Cerebellar cortex (tissue), 1 donor: ENCODE measurements at places on chromosomes 6 and 20.
A peak's percentile ranks its signal among the peaks of the same experiment; 100 is the strongest.

- peak; percentile 9 for DNase-seq
Measured at GRCh38 chr6:29723666-29724588, 693 bp downstream of the HLA-F start.

GRCh38 chr20:46559685-46560440 lies 9.4 kb upstream of the OCSTAMP start:
- peak; percentile 51 for DNase-seq

DNA sequence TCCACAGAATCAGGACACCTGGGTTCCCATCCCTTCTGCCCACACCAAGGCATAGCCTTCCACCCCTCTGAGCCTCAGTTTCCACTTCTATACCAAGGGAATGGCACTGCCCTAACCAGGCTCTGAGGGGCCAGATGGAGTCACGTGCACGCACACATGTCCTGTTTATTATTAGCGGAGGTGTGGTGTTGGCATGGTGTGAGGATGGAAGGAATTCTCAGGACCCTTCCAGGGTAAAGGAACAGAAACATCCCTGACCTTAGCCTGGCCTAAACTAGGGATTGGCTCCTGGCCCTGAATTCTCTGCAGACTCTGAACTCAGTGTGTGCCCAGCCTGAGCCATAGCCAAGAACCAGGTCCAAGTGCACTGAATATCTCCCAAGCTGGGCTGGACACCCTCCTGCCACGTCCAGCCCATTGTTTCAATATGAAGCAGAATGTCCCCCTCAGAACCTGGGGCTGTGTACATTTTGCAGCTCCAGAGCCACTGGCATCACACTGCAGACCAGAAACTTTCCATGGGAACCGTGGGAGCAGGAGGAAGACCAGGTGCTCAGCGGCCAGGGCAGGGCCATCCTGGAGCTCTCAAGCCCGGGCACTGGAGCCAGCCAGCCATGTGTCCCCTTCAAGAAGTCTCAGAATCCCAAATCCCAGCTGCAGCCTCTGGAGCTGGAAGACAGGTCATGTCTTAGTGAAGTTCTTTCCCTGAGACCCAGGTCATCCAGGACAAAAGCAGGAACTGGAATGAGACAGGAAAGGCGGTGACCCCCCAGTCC lies 208.4 kb downstream of the ANKRD60 start:
- DNase-seq, result no peak

DNA sequence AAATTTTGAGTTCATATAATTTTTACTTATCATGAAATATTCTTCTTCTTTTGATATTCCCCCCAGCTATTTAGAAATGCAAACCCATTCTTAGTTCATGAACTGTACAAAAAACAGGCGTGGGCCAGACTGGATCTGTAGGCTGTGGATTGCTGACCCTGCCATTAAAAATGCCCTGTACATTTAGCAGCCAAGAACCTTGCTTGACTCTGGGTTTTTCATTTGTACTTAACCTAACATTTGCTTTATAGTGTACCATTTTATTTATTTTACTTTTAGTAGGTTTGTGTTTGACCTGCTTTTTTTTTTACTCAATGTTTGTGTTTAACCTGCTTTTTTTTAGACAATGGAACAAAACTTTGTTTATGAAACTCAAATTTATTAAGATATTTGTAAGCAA lies 14.9 kb downstream of the CD109 start:
- no peak for DNase-seq

DNA sequence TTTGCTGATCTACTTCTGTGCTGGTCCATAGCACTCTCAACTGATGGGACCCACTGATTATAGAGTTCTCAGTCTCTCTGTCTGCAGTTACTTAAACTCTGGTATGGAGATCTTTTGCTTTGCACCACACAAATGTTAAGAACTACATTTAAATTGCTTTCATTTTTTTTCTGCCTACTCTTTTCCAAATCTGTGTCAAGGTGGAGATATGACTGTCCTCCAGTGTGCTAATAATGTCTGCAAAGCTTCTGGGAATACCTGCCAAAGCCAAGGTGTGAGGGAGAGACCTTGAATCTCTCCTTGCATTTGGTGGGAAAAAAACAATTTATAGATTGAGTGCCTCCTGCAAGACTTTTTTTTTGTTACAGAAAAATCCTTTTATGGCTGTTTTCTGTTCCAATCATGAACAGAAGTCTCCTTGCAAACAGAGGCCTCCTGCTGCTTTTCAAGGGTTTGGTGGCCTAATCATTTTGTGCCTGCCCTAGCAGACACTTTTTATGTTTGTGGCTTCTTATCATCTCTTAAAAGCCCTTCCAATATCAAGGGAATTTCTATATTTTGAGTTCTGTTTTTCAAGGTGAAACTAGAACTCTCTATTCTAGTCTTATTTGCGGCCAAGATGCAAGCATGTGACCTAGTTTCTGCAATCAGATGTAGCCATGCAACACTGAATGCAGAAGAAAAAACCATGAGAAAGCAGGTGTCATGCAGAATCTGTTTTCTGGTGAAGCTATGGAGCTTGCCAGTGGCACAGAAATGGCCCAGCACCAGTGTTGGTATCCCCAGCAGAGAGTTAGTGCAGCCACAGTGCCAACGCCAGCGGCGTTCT lies 23.2 kb upstream of the AKIRIN2 start:
- no peak for DNase-seq

DNA sequence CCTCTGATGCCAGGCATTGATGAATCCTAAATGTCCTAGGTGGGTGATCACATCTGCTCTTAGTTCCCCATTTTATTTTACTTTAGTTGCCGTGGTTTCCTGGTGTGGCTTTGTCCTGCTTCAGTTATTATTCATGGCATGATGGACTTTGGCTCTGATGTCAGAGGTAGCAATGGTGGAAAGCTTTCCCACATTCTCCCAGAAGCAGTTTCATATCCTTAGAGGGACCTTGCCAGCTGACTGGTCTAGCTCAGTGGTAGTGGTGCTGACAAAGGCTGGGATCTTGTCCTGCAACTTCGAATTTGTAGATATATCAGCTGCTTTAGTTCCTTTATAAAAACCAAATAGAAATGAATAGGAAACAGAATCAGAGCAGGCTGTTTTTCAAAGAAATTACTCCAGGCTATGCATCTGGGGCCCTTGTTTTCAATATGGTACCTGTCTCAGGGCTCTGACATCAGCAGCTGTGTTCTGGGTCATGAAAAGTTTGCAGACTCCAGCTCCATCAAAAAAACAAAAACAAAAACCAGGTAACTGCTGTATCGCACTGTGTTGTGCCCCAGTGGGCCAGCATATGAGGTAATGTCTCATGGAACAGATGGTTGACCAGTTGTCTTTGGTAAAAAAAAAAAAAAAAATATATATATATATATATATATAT lies 133.7 kb downstream of the PLCB4 start:
- DNase-seq, result no peak

- no peak for DNase-seq
Measured at GRCh38 chr6:126873351-126873750, 245.1 kb upstream of the RSPO3 start.

DNA sequence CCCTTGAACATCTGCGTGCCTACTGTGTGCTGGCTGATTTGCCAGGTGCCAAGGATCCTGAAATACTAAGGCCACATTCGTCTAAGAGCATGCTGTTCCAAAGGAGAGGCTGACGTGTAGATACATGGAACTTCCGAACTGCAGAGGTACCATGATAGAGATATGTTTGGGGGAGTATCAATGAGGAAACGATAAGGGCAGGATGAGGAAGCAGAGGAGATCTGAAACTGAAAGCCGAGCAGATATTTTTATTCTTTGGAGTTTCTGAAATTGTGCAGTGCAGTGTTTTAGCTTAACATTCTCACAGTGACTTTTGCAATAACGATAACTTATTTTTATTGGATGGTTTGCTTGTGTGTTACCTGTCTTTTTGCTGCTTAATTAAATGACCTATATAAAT lies 24.3 kb downstream of the BMP6 start:
- DNase-seq, result no peak

- no peak for DNase-seq
Measured at GRCh38 chr6:112579601-112580000, 232.5 kb downstream of the RFPL4B start.

DNA sequence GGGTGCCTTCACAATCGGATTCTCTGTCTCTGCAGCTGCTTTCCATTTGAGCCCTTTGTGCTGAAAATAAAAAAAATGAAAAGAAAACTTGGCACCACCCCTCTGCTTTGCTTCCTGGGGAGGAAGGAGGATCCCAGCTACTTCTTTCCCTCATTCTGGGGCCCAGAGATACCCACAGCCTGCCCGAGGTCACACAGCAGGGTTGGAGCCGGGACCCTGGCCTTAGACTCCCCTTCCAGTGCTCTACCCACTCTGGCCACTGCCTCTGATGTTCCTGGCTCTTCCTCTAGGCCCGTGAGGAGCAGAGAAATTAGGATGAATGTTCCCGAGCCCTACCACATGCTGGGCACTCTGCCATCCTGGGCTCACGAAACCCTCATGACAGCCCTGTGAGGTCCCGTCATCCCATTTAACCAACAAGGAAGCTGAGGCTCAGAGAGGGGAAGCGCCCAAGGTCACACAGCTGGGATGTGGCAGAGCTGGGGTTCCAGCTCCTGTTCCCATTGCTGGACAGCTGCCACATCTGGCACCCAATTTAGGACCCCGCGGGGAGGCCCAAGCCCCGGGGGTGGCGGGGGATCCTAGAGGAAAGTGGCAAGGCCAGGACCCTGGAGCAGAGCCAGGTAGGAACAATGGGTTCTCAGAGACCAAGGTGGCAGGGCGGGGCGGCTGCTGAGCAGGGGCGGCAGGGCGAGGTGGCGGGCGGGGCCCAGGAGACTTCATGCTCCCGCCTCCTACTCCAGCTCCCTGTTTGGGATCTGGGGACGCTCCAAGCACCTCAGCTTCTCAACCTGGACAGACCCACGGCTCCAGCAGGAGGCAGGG lies 76.6 kb downstream of the CEBPB start:
- DNase-seq, result no peak

DNA sequence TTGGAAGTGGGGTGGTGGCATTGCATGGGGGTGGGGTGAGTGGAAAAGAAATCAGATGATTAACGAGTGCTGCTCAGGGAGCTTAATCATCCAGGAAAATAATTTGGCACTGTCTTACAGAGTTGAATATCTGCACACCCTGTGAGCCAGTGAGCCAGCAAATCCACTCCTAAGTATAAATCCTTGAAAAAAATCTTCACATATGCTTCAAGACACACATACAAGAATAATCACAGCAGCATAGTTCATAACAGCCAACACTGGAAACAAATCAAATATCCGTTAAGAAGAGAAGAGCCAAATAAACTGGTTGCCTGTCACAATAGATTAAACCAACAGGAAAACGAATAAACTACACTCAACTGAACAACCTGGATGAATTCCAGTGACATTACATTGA lies 62.8 kb downstream of the SAMD3 start:
- peak; percentile 53 for DNase-seq

GRCh38 chr6:15464211-15464725 lies 198.6 kb downstream of the DTNBP1 start:
- DNase-seq, result no peak

GRCh38 chr6:79048611-79049010 lies 29.4 kb downstream of the PHIP start:
- DNase-seq, result peak; percentile 31

- DNase-seq, result no peak
Measured at GRCh38 chr20:17620371-17621228, 50.7 kb downstream of the DSTN start.
